Aorta (tissue), 5 donors: ENCODE measurements at places on chromosomes 3 and 15. TPM values are rescaled to one million over a fixed set of nuclear protein-coding genes. Genes with fewer than 3 reads are reported as not detected.

Gene GOLGA6L7
- not detected for polyA plus RNA-seq

Gene CERS3
- polyA plus RNA-seq = not detected

Gene TMIE
- 1.00 TPM for polyA plus RNA-seq

Gene FAM162A
- polyA plus RNA-seq = 57.7 TPM

Gene UBA5
- polyA plus RNA-seq = 36.9 TPM

Gene MME
- 0.05 TPM for polyA plus RNA-seq

DNA sequence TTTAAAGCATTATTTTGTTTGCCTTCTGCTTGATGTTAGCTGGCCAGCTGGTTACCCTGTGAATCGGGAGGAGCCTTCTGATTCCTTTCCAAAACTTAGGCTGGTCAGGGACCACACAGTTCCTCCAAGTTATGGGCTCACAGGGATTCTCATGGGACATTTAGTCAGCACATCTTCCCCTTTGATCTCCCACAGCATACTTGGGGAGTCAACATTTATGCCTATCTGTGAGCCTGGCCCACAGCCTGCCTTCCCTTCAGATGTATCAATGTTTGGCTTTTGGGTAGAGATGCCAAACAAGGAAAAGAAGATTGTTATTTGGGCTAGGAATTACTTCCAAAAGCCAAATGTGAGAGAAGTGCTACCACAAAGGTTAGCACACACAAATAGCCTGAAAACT, 32.6 kb upstream of the DCP1A start:
- no peaks in the 10 kb centered on the region for H3K27me3 ChIP-seq
- H3K4me1 ChIP-seq = no peaks in the 10 kb centered on the region
- H3K4me3 ChIP-seq = no peak overlapping the region
- H3K36me3 ChIP-seq = no peaks in the 10 kb centered on the region

GRCh38 chr3:118262800-118263402, 771.7 kb downstream of the IGSF11 start:
- DNase-seq = no peak
- H3K27me3 ChIP-seq = no peaks in the 10 kb centered on the region
- no peaks in the 10 kb centered on the region for H3K36me3 ChIP-seq
- H3K27ac ChIP-seq = no peak overlapping the region

GRCh38 chr3:99625643-99626416, 12.6 kb upstream of the COL8A1 start:
- DNase-seq = no peak
- no peaks in the 10 kb centered on the region for H3K27me3 ChIP-seq
- H3K4me1 ChIP-seq = peaks cover 1% of the 10 kb centered on the region
- no peak overlapping the region for H3K27ac ChIP-seq

DNA sequence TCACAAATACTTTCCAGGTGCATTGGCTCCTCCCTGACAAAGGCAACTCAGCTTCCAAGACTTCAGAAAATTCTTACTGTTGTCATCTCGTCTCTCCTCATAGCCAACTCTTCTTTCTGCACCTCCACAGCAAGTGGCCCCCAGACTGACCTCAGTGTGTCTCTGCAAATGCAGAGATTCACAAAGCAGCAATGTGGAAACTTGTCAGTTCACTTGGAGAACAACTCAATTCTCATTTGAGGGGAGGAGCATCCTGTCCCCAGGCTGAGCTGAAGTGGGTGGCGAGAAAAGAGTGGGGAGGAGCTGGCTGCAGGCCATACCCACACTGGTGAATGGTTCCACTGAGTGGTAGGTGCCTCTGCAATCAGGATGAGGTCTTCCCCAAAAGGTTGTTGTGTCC, 248.7 kb upstream of the IL12A start:
- no peak for DNase-seq
- H3K27ac ChIP-seq = no peak overlapping the region
- peaks cover 2% of the 10 kb centered on the region for H3K4me1 ChIP-seq
- no peak overlapping the region for H3K4me3 ChIP-seq
- no peaks in the 10 kb centered on the region for H3K36me3 ChIP-seq

DNA sequence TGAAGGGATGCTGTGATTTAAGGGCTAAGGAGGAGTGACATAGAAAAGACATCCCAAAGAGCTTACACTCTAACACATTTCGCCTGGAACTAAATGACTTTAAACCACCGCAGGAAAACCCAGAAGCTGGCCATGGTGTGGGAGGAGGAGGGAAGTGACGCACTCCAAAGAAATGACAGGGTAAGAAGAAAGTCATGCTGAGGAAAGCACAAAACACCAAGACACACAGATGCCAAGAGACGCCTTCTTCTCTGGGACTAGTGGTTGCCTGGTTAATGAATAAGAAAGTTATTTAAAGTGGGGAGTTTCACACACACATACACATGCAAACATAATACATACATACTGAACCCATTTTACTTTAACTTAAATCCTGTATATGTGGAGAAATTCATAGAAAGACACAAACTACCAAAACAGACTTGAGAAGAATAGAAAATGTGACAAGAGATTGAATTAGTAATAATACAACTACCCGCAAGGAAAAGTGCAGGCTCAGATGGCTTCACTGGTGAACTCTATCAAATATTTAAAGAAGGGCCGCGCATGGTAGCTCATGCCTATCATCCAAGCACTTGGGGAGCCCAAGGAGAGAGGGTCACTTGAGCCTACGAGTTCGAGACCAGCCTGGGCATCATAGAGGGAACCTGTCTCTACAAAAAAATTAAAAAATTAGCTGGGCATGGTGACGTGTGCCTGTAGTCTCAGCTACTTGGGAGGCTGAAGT, 125.5 kb downstream of the NSMCE3 start:
- DNase-seq = no peak
- H3K4me3 ChIP-seq = no peak overlapping the region
- no peaks in the 10 kb centered on the region for H3K27me3 ChIP-seq
- H3K36me3 ChIP-seq = no peaks in the 10 kb centered on the region
- H3K27ac ChIP-seq = no peak overlapping the region
- H3K4me1 ChIP-seq = no peaks in the 10 kb centered on the region

- H3K27ac ChIP-seq = no peak overlapping the region
- H3K4me3 ChIP-seq = no peak overlapping the region
- H3K36me3 ChIP-seq = peaks cover 6% of the 10 kb centered on the region
- H3K27me3 ChIP-seq = no peaks in the 10 kb centered on the region
- peak; percentile 61 for DNase-seq
- H3K4me1 ChIP-seq = no peaks in the 10 kb centered on the region
These were observed 16.4 kb downstream of the SRPRB start for GRCh38 chr3:133821767-133822638.

GRCh38 chr3:20809356-20809755, 623.4 kb upstream of the SGO1 start:
- DNase-seq = no peak
- H3K4me3 ChIP-seq = no peak overlapping the region
- no peaks in the 10 kb centered on the region for H3K27me3 ChIP-seq
- H3K4me1 ChIP-seq = no peaks in the 10 kb centered on the region
- H3K27ac ChIP-seq = no peak overlapping the region

DNA sequence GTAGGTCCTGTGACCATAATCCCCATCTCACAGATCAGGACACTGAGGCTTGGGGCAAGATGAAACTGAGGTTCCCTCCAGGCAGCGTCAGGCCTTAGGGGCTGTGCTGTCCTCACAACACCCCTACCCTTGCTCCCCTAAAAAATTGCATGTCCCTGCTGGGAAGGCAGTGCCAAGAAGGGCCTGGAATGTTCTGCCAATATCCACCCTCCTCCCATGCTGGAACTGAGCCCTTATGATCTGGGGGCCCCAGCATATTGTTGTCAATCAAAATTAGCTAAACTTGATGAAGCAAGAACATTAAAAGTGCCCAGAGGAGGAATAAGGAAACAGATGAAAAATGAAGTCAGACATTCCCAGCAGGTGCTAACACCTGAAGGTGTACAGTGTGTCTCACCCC, 13.4 kb upstream of the RTP3 start:
- H3K4me1 ChIP-seq = no peaks in the 10 kb centered on the region
- H3K4me3 ChIP-seq = no peak overlapping the region
- DNase-seq = no peak

DNA sequence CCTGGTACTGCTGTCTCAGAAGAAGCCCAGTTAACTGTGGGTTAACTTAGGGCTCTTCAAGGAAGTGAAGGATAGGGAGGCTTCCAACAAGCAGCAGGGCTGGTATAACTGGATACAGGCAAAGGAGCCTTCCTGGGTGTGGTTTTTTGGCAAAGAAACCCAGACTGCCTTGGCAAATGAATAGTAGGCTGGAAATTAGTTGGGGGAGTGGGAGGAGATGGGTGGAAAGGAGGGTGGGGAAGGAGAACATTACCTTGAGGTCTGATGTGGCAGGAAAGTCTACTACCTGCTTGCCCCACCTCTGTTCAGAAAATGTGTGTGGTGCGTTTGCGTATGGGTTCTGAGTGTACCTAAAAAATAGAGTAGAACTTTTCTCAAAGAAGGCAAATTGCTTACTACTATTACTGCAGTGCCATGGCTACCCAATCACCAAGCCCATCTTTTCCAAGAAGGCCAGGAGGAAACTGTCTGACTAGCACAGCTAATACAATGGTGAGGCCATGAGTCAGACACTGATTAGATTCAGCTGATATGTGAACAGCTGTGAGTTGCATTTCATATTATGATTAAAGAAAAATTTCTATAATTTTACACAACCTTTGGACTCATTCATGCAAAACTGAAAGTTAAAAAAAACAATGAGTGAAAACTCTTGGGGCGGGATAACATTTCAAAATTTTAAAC, 55.2 kb downstream of the SPTSSB start:
- no peak overlapping the region for H3K27ac ChIP-seq
- DNase-seq = no peak

DNA sequence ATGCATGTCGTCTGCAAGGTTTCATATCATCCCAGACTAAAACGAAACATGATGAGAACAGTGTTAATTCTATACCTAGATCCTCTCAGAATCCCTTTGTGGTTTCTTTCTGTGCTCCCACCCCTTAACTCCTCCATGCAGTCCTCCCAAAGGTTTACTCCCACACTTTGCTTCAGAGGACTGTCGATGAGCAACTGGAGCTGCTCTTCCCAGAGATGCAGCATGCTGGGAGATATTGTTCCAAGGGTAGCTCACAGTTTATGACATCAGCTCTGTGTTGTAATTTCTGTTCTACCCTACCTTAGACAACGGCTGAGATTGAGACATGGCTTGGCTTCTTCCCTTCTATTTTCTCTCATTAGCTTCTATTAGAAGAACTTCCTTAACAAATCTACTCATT, 313.0 kb upstream of the COL8A1 start:
- DNase-seq = no peak
- H3K4me3 ChIP-seq = no peak overlapping the region
- no peak overlapping the region for H3K27ac ChIP-seq

DNA sequence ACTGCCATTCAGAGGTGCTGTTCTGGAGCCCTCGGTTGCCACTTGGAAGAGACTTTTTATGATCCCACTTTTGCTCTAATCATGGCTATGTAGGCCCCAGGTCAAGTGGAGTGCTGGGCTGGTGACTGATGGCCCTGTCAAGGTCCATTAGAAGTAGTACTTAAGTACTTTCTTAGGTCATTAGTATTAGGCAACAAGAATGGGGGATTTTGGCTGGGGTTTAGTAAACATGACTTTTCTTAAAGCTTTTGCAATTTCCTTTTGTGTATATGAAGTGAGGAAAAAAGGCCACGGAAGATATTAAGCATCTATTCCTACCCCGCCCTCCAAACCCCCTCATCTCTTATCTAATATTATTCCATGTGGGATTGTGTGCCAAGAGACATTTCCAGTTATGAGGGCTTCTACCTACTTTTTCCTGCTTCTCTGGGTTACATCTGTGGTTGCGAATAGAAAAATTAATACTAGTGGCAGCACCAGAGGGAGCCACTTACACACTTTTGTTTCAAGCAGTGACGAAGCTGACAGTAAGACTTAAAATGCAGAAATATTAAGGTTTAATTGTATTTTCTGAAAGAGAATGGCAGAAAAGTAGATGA, 13.9 kb downstream of the NLGN1 start:
- no peaks in the 10 kb centered on the region for H3K36me3 ChIP-seq
- no peaks in the 10 kb centered on the region for H3K4me1 ChIP-seq
- no peaks in the 10 kb centered on the region for H3K27me3 ChIP-seq

DNA sequence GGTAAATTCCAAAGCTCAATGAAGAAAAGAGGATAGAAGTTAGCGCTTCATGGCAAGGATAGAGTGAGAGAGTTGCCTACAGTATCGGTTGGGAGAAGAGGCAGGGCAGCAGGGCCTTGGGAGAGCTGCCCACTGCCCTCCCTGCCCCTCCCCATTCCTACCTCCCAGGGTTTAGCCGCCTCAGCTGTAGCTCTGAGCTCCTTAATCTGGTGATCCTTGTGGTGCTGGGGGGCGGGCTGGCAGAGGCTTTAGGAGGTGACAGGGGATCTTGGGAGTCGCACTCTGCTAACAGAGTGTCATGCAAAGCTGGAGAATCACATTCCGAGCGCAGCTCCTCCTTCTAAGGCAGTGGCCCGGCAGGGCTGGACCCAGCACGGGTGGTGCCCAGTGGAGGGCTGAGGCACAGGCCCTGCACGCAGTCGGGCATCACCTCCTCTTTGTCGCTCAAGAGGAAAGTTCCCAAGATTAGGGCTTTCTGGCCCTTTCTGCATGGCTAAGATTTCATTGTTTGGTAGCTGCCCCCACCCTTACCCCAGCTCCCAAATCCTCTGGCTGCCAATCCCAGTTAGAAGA, 57.1 kb upstream of the POLG start:
- H3K27me3 ChIP-seq = no peaks in the 10 kb centered on the region
- H3K36me3 ChIP-seq = no peaks in the 10 kb centered on the region
- H3K27ac ChIP-seq = no peak overlapping the region
- peak; percentile 51 for DNase-seq

- no peaks in the 10 kb centered on the region for H3K36me3 ChIP-seq
- no peak overlapping the region for H3K27ac ChIP-seq
- DNase-seq = no peak
- H3K27me3 ChIP-seq = no peaks in the 10 kb centered on the region
These were observed 799.8 kb downstream of the NSUN3 start for GRCh38 chr3:94862703-94863102.

GRCh38 chr3:124634210-124635168, 95.8 kb upstream of the UMPS start:
- no peak for DNase-seq
- H3K27ac ChIP-seq = no peak overlapping the region
